T-cell (primary cell): ENCODE measurements at places on chromosomes 16 and 17. TPM values are rescaled to one million over a fixed set of nuclear protein-coding genes. Genes with fewer than 3 reads are reported as not detected.

- no peak for DNase-seq
- H3K27ac ChIP-seq = no peak overlapping the region
- no peaks in the 10 kb centered on the region for H3K4me1 ChIP-seq
- no peaks in the 10 kb centered on the region for H3K36me3 ChIP-seq
These were observed 2.1 kb downstream of the SOX9 start for GRCh38 chr17:72122765-72123529.

GRCh38 chr16:79328402-79329165, 272.0 kb downstream of the MAF start:
- peaks cover 7% of the 10 kb centered on the region for H3K27me3 ChIP-seq
- H3K36me3 ChIP-seq = no peaks in the 10 kb centered on the region
- H3K4me1 ChIP-seq = no peaks in the 10 kb centered on the region
- no peak overlapping the region for H3K4me3 ChIP-seq
- DNase-seq = no peak

DNA sequence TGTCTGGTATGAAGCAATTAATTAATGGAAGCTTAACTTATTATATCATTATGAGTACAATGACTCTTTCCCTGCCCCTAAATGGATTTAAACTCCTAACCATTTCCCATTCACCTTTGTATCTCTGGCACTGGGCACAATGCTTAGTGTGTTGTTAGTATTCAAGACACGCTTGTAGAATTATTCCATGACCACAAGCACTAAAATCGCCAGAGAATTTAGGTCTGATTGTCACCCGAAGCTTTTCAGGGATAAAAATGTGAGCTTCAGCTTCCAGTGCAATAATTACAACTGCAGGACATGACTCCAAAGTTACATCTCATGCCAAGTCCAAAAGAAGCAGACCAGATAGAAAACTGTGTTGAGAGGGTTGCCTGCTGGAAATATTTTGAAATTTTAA, 101.6 kb downstream of the CDH8 start:
- H3K27me3 ChIP-seq = no peaks in the 10 kb centered on the region
- no peak overlapping the region for H3K4me3 ChIP-seq
- H3K27ac ChIP-seq = no peak overlapping the region
- DNase-seq = no peak

DNA sequence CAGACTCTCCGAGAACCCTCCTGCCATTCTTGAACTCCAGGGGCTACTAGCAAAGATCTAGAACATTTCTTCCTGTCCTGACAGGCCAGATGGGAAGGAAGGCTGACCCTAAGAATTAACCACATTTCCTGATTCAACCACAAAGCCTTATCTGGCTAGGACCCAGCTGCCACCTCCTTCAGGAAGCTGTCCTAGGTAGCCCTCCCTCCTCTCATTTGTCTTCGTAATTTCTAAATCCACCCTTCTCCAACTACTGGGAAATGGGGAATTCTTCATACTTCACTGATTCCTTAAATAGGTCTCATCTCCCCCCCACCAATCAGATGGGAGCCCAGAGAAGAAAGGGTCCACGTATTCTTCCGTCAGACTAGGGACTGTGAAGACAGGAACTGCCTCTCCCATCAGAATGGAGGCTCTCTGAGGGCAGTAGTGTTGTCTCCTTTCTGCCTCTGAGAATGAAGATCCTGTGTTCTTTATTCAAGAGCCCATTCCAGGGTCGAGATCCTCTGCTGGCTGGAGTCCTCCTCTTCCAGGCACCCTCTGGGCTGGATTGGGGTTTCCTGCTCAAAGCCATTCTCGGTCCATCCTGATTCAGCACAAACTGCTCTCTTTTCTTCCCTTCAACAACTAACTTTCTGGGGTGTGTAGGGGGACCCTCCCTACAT, 2.1 kb downstream of the SAMD14 start:
- H3K27me3 ChIP-seq = no peaks in the 10 kb centered on the region
- H3K4me3 ChIP-seq = no peak overlapping the region
- no peak overlapping the region for H3K27ac ChIP-seq
- no peak for DNase-seq
- peaks cover 6% of the 10 kb centered on the region for H3K4me1 ChIP-seq
- no peaks in the 10 kb centered on the region for H3K36me3 ChIP-seq

The ATP1B2 gene
- not detected for total RNA-seq

DNA sequence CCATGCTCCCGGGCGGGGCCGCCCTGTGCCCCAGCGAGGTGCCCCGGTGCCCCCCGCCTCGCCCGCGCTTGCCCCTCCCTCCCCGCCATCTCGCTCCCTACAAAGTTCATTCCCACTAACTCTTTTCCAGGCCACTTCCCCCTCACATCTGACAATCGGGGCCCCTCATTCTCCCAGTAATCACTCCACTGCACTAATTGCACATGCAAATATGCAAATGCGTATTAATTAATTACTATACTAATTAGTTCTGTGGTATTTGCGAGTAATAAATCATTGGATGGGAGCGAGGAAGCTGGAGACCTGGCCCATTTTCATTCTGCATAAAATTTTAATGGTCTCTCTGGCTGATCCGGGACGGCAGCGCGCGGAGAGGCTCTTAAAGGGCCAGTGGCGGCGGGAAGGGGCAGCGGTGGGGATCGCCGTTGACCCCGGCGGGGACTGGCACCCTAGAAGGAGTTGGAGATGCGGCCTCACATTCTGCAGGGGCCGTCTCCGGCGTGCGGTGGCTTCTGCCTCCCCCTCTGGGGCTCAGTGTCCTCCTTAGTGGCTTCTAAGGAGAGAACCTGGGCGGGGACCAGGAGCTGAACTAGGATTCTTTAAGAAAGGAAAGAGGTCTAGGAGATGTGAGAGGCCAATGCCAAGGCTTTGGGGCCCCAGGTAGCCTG, 8.4 kb upstream of the PPP1R1B start:
- DNase-seq = no peak
- peaks cover 37% of the 10 kb centered on the region for H3K27me3 ChIP-seq
- H3K4me1 ChIP-seq = peaks cover 8% of the 10 kb centered on the region
- no peaks in the 10 kb centered on the region for H3K36me3 ChIP-seq
- H3K27ac ChIP-seq = no peak overlapping the region
- peak overlapping the region; percentile 46 for H3K4me3 ChIP-seq
